Ecto neural progenitor cell (in vitro differentiated cells): ENCODE measurements at places on chromosomes 6 and 20.

- no peak for DNase-seq
Measured at GRCh38 chr6:63553208-63553607, 19.1 kb upstream of the LOC128125822 start.

GRCh38 chr6:98215531-98215930 is 618.8 kb upstream of the POU3F2 start:
- no peak for DNase-seq

- DNase-seq: no peak
Measured at GRCh38 chr6:160077024-160077423, 44.6 kb upstream of the SLC22A1 start.

DNA sequence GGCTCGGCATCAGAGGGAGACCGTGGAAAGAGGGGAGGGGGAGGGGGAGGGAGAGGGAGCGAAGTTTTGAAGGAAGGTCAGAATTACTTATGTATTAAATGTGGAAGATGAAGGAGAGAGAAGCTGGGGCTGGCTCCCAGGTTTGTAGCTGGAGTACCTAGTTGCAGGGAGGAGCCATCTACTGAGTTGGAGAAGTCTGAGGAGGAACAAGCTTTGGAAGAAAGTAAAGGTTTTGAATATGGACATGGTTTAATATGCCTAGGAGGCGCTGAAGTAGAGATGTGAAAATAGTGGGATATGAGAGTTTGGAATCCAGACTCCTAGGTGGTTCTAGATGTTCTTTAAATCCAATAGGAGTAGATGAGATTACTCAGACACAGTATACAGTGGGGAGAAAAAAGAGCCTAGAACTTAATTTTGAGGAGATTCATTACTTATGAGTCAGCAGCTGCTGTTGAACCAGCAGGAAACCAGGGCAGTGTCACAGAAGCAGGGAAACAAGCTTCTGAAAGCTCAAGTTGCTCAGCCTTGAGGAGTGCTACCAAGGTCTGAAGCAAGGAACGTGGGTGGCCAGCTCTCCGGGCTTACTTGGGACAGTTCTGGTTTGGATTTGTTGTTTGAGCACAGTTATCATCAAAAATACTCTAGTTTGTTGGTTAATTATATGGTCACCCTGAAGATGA is 149.3 kb downstream of the UTRN start:
- no peak for DNase-seq

- DNase-seq: no peak
Measured at GRCh38 chr20:49633023-49633422, 65.1 kb upstream of the PTGIS start.

GRCh38 chr20:62716198-62716940 is 7.7 kb downstream of the NTSR1 start:
- DNase-seq: no peak

DNA sequence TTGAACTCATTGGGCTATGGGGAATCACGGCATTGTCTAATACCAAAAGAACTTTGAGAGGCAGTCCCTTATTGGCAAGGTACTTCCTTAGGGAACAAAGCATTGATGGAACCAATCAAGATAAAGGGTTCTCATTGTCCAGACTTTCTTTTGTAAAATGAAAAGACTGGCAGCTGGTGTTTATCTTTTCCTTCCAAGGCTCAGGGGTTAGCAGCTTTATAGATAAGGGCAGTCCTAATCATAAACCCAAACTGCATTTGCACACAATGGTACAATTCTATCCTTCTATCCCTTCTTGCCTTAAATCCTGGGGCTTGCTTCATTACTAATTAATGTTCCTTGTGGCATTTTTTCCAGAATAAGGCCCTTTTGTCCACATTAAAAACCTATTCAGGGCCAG is 28.6 kb downstream of the CDK19 start:
- DNase-seq: no peak

- no peak for DNase-seq
Measured at GRCh38 chr6:13987400-13987865, 62.7 kb downstream of the RNF182 start.

GRCh38 chr6:154165478-154165877 is 126.4 kb downstream of the OPRM1 start:
- no peak for DNase-seq

DNA sequence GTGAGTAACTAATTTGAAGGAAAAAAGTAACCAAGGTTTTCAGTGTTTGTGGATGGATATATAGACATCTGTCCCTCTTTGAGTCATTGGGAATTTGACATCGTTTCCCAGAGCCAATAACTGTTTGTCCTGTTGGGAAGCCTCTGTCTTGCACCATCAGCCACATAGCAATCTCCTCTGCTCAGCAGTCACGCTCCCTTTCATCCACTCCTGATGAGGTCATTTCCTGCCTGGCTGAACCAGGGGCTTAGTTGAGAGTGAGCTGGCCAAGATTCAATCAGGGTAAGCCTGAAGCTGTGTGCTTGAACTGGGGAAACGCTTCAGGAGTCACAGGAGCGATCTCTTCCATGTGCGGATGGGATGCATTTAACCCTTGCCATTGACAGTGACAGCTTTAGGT is 121.5 kb upstream of the FOXQ1 start:
- DNase-seq: no peak

DNA sequence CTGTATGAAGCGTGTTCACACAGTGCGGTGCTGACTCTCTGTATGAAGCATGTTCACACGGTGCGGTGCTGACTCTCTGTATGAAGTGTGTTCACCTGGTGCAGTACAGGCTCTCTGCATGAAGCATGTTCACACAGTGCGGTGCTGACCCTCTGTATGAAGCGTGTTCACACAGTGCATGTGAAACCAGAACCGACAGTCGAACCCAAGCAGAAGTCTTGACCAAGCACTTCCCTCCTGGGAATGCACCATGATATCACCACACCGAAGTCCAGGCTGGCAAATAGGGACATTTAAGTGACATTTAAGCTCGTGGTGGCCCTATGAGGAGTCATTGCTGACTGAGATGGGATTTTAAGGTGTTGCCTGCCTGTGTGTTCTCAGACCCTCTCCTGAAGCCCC is 11.3 kb upstream of the SERPINB1 start:
- DNase-seq: no peak

DNA sequence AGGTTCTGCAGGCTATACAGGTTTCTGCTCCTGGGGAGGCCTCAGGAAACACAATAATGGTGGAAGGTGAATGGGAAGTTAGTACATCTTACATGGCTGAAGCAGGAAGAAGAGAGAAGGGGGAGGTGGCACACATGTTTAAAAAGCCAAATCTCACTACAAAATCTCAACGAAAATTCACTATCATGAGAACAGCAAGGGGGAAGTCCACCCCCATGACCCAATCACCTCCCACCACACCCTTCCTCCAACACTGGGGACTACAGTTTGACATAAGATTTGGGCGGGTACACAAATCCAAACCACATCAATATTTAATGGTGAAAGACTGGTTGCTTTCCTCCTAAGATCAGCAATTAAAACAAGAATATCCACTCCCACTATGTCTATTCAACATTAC is 13.8 kb upstream of the POLR1H start:
- no peak for DNase-seq

- DNase-seq: no peak
Measured at GRCh38 chr6:21037453-21037852, 503.2 kb downstream of the CDKAL1 start.

- no peak for DNase-seq
Measured at GRCh38 chr20:64090165-64090564, 6.0 kb upstream of the LKAAEAR1 start.

DNA sequence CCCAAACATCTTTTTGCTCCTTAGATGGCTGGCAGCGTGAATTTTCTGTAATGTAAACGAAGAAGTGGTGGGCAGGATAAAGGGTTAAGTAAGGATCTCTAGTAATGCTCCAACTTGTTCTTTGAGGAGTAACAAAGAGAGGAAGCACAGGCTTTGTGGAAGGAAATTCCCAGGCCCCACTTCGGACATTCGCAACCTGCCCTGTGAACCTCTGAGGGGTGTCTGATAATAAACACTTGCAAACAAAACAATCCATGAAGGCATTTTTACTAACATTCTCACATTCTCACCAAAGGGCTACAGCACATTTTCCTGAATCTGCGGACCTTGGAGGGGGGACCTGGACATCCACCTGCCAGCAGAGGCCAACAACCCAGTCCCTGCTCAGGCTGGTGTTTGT is 25.8 kb upstream of the ADGRF5 start:
- DNase-seq: no peak

DNA sequence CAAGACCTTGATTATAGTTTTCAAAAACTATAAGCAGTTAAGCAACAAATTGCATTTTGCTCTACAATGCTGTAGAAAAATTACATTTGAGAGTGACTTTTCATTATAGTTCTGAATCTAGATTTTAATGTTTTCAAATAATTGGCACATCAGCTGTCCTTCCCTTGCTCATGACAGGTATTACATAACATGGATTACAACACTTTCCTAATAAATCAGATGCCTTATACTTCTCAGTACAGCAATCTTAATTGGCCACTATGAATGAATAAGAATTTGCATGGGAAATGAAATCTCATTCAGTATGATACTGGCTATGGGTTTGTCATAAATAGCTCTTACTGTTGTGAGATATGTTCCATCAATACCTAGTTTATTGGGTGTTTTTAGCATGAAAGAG is 29.9 kb downstream of the HSF2 start:
- no peak for DNase-seq

DNA sequence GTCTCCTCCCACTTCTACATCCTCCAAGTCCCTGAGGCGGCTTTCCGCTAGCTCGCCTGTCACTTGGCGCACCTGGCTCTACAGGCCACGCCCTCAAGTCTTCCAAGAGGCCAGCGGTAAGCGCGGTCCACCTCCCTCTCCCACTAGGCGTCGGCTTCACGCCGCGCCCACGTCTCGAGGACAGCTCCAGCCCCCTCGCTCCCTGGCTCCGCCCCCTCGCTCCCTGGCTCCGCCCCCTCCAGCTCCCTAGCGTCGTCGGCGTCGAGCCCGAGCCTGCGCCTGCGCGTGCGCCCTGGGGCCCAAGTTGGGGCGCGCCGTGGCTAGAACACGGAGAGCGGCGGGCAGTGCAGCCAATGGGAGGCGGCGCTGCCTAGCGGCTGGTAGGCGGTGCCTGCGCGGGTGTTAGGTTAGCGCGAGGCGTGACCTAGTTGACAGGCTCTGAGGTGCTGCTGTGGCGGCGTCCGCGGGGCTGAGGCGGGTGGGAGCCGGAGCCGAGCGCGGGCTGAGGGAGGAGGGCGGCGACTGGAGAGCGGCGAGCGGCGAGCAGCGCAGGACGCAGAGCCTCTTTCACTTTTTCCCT is at the start of gene MACROD2:
MACROD2 (plus strand) TSS at position 431 of the 580 bp plus-strand sequence.
- DNase-seq: peak; percentile 97

DNA sequence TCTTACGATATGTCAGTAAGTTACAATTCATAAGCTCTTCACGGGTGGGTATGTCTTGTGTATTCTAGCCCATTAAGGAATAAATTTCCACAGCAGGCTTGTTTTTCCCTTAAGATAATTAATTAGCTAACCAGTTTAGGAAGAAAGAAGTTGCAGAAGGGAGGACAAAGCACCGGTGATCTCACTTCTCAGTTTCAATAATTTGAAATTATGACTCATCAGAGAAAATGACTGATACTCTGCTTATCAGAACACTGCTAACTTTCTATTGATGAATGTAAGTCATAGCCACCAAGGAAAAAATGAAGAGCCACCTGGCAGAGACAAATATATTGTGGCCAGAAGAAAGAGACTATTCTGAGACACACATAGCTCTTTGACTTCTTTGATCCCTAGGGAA is 35.0 kb upstream of the ENTPD6 start:
- DNase-seq: no peak
